ENCODE measurements at places on chromosomes 2 and 18.

DNA sequence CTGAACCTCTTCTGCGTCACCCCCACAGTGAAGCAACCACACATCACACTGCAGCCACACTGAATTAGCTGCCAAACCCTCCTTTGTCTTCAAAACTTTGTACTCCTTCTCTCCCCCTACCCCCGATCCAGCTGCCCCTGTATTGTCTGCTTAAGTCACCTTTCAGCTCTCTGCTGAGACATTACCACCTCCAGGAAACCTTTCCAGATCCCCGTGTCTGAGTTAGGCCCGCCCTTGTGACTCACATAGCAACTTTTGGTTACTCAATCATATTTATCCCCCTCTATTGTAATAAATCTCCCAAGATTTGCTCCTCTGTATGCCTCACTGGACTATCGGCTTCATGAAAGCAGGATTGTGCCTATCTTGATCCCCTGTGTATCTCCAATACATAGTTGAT lies 82.8 kb upstream of the CDCA7 start:
- peak; percentile 5 for DNase-seq

GRCh38 chr2:181892799-181893435 lies 1.4 kb downstream of the ITPRID2 start:
- peak; percentile 53 for DNase-seq

DNA sequence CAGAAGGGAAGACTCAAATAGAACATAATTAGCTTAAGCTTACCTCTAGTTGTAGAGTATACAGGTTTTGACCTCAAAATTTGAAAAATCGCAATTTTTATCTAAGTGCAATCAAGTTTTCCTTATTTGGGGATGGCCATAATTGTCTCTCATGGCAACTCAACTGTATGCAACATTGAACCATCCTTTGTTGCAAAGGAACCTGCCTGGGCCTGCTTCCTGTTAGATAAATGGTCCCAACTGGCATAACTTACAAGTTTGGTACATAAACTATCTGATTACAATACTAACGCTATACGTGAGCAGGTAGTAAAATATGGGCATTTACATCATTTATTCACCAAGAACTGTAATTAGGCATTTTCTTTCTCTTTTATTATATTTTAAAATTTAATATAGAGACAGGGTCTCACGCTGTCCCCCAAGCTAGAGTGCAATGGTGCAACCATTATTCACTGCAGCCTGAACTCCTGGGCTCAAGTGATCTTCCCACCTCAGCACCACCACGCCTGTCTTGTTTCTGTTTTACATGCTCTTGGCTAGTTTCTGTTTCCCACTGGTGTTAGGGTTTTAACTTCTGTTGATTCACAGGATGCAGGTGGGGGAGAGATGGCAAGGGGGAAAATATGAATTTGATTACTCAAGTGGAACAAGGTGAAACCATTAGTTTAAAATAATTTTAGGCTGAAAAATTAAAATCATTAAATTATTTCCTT lies 55.3 kb upstream of the B3GNT2 start:
- no peak for DNase-seq

GRCh38 chr2:236657801-236658200 lies 88.2 kb downstream of the ACKR3 start:
- peak; percentile 43 for DNase-seq

GRCh38 chr2:18861951-18862350 lies 272.6 kb upstream of the NT5C1B start:
- DNase-seq: no peak

GRCh38 chr2:240207661-240208060 lies 67.2 kb upstream of the OTOS start:
- no peak for DNase-seq

GRCh38 chr2:106057206-106057605 lies 136.9 kb downstream of the UXS1 start:
- no peak for DNase-seq

GRCh38 chr2:217623281-217623912 lies 379.4 kb downstream of the TNS1 start:
- DNase-seq: no peak

DNA sequence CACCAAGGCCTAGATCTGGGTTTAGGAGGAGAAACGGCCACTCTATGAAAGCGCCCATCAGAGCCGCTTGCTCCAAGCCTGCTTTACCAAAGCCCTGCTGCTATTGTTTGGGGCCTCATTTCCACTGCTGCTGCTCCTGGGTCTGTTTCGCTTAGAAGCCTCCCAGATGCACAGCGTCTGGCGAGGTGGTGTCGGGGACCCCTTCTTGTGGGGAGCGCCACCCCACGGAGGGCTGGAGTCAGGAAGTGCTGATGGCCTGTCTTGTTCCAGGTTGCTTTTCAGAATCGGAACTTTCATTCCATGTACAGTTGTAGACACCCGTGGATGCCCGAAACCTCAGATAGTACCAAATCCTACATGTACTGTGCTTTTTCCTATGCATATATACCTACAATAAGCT lies 204.9 kb upstream of the TWIST2 start:
- no peak for DNase-seq

DNA sequence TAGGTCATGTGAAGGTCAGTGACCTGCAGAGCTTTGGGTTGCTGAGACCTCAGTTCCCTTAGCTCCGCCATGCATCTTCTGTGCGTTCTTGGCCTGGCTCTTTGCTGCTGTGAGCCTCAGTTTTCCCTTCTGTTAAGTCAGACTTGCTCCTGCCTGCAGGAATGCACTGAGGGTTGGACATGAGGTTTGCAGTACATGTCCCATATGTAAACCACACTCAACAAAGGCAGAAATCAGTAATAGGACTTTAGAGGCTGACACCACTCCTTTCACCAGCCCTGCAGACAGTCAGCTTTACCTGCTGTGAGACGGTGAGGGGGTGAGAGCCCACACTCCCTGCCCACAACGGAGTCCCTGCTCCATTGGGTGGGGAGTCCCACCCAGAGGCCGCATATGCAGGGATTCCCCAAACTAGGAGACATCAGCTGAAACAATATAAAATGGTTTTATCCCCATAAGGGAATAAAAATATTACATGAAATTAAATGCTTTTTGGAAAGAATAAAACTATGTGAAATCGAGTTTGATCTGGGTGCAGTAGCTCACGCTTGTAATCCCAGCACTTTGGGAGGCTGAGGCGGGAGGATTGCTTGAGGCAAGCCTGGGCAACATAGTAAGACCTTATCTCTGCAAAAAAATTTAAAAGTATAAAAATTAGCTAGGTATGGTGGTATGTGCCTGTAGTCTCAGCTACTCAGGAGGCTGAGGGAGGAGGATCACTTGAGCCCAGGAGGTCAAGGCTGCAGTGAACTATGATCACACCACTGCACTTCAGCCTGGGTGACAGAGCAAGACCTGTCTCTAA lies 55.1 kb downstream of the MYO7B start:
- DNase-seq: no peak

- DNase-seq: no peak
Observed at GRCh38 chr2:70420143-70420542, 118.3 kb upstream of the FAM136A start.

GRCh38 chr18:63185984-63186383 lies 133.6 kb downstream of the BCL2 start:
- DNase-seq: peak; percentile 62

- DNase-seq: peak; percentile 54
Observed at GRCh38 chr2:65276609-65277008, 49.0 kb downstream of the ACTR2 start.

- DNase-seq: no peak
Observed at GRCh38 chr2:74026687-74027241, 42.1 kb downstream of the TET3 start.
